ENCODE measurements at places on chromosomes 6 and 20.

DNA sequence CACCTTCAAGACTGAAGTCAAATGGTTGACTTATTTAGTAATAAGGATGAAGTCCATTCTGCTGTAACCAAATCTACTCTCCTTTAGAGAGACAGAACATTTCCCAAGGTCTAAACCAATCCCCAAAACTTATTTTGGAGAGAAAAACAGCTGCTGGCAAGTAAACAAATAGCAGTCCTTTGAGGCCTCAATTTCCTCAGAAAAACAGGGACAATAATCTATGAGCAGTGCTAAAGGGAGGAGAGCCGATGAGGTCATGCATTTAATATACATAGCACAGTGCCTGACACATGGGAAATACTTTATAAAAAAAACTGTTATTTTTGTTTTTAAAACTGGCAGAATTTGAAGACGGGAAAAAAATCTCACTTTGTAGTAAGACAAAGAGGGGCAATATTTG is 526.0 kb downstream of the EPM2A start:
- H3K27me3 ChIP-seq = no peaks in the 10 kb centered on the region
- DNase-seq = no peak
- H3K27ac ChIP-seq = no peak overlapping the region
- H3K4me1 ChIP-seq = no peaks in the 10 kb centered on the region
- H3K36me3 ChIP-seq = no peaks in the 10 kb centered on the region
- no peak overlapping the region for H3K4me3 ChIP-seq

- peaks cover 11% of the 10 kb centered on the region for H3K27me3 ChIP-seq
- peaks cover 26% of the 10 kb centered on the region for H3K4me1 ChIP-seq
- no peak for DNase-seq
- peak overlapping the region; percentile 56 for H3K27ac ChIP-seq
- H3K36me3 ChIP-seq = no peaks in the 10 kb centered on the region
Observed at GRCh38 chr6:168314021-168314420, 5.6 kb downstream of the DACT2 start.

DNA sequence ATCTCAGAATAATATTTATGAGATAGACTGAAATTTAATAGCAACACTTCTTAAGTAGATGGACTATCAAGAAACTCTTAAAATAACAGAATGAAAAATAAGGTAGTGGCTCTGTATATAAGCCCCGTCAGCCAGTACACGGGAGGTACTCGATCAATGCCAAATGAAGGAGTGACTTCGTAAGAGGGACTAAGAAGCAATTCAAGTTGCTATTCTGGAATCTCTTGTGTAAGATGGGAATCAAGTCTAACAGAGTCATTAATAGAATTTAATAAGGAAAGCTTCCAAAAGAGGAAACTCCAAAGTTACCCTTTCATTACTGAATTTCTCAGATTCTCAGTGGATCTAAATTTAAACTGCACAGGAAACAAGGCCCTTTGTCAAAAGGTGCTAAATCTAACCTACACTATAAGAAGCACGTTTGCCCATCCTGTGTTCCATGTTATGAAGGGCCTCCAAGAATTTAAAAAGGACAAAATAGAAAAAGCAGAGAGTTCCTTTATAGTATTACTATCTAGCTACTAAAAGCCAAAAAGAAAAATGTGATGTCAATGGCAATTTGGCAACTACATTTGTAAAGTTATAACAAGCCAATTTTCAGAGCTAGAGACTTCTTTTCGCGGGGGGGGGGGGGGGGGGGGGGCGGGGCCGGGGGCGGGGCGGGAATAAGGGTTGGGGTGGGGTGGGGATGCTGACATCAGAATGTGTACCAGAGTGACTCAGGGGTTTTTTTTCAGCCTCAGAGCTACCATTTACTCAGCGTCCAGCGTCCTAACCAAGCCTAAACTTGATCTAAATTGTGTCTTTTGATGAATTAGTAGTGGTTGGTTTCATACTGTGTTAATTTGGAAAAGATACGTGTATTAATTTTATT is 200.6 kb downstream of the GMPR start:
- H3K27ac ChIP-seq = no peak overlapping the region
- no peaks in the 10 kb centered on the region for H3K36me3 ChIP-seq
- H3K4me1 ChIP-seq = peaks cover 15% of the 10 kb centered on the region
- H3K27me3 ChIP-seq = no peaks in the 10 kb centered on the region

DNA sequence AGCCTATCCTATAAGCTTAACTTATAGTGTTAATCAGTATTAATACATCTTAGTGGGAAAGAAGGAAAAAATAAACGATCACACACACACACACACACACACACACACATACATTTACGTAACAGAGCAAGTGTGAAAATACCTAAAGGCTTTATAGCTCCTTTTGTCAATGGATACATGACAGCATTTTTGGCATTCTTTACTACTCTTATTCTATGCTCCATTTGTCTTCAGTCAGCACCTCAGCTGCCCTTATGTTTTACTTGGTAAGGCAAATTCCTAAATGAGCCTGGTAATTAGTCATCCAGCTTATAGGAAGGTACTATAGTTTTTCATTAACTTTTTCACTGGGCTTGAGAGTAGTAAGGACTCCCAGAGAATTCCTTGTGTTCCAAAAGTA is 25.1 kb upstream of the SLC17A3 start:
- H3K4me1 ChIP-seq = no peaks in the 10 kb centered on the region
- H3K36me3 ChIP-seq = no peaks in the 10 kb centered on the region
- H3K4me3 ChIP-seq = no peak overlapping the region
- no peaks in the 10 kb centered on the region for H3K27me3 ChIP-seq
- no peak overlapping the region for H3K27ac ChIP-seq

DNA sequence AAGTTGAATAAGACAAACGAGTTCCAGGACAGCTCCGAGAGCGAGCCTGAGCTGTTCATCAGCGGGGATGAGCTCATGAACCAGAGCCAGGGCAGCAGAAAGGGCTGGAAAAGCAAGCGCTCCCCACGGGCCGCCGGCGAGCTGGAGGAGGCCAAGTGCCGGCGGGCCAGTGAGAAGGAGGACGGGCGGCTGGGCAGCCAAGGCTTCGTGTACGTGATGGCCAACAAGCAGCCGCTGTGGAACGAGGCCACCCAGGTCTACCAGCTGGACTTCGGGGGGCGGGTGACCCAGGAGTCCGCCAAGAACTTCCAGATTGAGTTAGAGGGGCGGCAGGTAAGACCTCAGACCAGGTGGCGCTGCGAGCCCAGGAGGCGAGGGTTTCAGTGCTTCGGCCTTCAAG is 56.0 kb upstream of the TMEM181 start:
- no peak overlapping the region for H3K4me3 ChIP-seq
- H3K27ac ChIP-seq = no peak overlapping the region
- no peak for DNase-seq
- no peaks in the 10 kb centered on the region for H3K27me3 ChIP-seq
- no peaks in the 10 kb centered on the region for H3K4me1 ChIP-seq

- no peaks in the 10 kb centered on the region for H3K27me3 ChIP-seq
- H3K27ac ChIP-seq = no peak overlapping the region
- peaks cover 18% of the 10 kb centered on the region for H3K4me1 ChIP-seq
- DNase-seq = no peak
- no peaks in the 10 kb centered on the region for H3K36me3 ChIP-seq
Observed at GRCh38 chr20:3728876-3729275, 3.6 kb upstream of the HSPA12B start.

DNA sequence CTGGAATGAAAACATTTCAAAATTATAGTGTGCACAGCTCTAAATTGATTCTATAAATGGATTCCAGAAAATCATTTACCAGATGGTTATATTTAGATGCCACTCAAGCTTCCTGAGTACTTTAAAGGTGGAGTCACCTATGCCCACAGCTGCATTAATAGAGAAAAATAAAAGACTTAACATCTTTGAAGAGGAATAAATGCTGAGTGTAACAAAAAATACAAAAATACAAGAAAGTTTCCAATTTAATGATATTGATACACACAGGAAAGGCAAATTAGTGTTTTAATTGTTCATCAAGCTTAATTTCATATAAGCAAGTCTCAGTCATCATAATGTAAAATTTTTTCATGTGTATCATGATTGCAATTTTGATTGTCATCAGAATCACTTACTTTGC is 89.5 kb upstream of the MANEA start:
- H3K4me1 ChIP-seq = no peaks in the 10 kb centered on the region
- no peaks in the 10 kb centered on the region for H3K27me3 ChIP-seq
- no peak overlapping the region for H3K4me3 ChIP-seq
- H3K27ac ChIP-seq = no peak overlapping the region
- H3K36me3 ChIP-seq = no peaks in the 10 kb centered on the region

- no peaks in the 10 kb centered on the region for H3K36me3 ChIP-seq
- DNase-seq = no peak
- no peak overlapping the region for H3K27ac ChIP-seq
- no peaks in the 10 kb centered on the region for H3K27me3 ChIP-seq
Observed at GRCh38 chr6:22557007-22557406, 12.4 kb upstream of the HDGFL1 start.

GRCh38 chr6:167403427-167403826 is 78.5 kb downstream of the TTLL2 start:
- no peaks in the 10 kb centered on the region for H3K36me3 ChIP-seq
- H3K4me1 ChIP-seq = peaks cover 3% of the 10 kb centered on the region
- peaks cover 43% of the 10 kb centered on the region for H3K27me3 ChIP-seq
- DNase-seq = no peak
- H3K27ac ChIP-seq = no peak overlapping the region
- H3K4me3 ChIP-seq = no peak overlapping the region

- H3K4me3 ChIP-seq = no peak overlapping the region
- H3K36me3 ChIP-seq = no peaks in the 10 kb centered on the region
- H3K27ac ChIP-seq = no peak overlapping the region
- DNase-seq = no peak
Observed at GRCh38 chr6:5968817-5969734, 37.6 kb downstream of the NRN1 start.

- H3K36me3 ChIP-seq = no peaks in the 10 kb centered on the region
- no peak for DNase-seq
- H3K27me3 ChIP-seq = no peaks in the 10 kb centered on the region
- no peaks in the 10 kb centered on the region for H3K4me1 ChIP-seq
- H3K27ac ChIP-seq = no peak overlapping the region
Observed at GRCh38 chr6:113047148-113047547, 700.0 kb downstream of the RFPL4B start.

GRCh38 chr6:6886171-6886885 is 221.4 kb upstream of the RREB1 start:
- H3K27ac ChIP-seq = peak overlapping the region; percentile 87
- H3K36me3 ChIP-seq = no peaks in the 10 kb centered on the region
- H3K4me1 ChIP-seq = peaks cover 50% of the 10 kb centered on the region
- DNase-seq = no peak

DNA sequence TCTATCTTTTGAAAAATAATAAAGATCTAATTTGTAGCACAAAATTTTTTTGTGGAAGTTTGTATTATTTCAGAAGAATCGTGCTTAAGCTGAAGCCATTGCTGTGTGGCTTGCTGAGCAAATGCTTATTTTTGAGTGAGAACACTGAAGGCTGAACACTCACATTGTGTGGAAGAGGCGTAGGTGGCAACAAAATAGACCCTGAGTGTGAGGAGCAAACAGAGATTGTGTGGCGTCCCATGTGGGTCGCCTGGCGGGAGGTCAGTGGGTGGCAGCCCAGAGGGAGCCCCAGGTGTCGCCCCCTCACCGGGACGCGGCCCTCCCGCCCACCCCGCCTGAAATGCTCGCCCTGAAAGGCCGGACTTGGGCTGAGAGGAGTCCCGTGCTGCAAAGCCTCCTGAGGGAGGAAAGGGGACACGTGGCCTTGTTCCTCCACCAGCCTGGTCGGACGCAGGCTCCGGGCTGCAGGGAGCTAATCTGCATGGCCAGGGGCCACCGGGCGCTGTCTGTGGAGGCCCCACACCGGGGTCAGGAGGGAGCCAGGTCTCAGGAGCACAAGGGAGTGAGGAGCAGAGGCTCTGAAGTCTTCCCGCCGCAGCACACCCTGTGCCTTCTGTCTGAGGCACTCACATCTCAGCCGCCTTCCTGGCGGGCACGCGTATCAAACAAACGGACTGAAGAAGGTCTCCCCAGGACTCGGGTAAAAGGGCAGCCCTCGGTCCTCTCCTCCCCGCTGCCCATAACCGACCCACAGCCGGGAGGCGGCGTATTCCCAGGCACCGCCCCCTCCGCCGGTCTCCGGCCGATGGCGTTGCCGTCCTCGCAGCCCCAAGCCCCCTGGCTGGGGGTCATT is 15.9 kb downstream of the DDO start:
- H3K27ac ChIP-seq = no peak overlapping the region
- H3K36me3 ChIP-seq = no peaks in the 10 kb centered on the region

- no peak overlapping the region for H3K27ac ChIP-seq
- no peaks in the 10 kb centered on the region for H3K4me1 ChIP-seq
- H3K27me3 ChIP-seq = no peaks in the 10 kb centered on the region
- no peak overlapping the region for H3K4me3 ChIP-seq
- no peaks in the 10 kb centered on the region for H3K36me3 ChIP-seq
Observed at GRCh38 chr6:122248001-122248669, 151.3 kb upstream of the HSF2 start.

- no peak for DNase-seq
- peaks cover 5% of the 10 kb centered on the region for H3K36me3 ChIP-seq
- H3K4me1 ChIP-seq = peaks cover 20% of the 10 kb centered on the region
Observed at GRCh38 chr6:305371-306206, 13.3 kb downstream of the DUSP22 start.

DNA sequence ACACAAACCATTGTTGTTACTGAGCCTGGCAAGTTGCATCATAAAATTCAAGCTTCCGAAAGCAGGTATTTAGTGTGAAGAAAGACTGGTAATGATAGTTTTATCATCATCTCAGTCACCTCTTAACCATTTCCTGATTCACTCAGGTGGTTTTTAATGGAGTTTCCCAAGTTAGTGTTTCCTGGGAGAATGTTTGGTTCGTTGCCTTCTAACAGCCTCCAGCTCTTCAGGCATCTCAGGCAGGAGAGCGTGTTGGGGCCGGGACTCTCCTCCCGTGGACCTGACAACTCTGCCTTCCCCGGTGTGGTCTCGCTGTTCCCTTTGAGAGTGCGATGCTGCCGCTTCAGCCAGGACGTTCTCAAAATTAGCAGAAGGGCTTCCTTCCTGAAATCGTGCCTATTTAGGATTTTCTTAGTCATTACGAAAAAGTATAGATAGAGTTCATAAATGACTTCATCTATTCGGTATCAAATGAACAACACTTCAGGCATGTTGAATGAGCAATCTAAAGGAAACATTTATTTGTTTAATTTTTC is 105.0 kb upstream of the QKI start:
- H3K27me3 ChIP-seq = no peaks in the 10 kb centered on the region
- no peak overlapping the region for H3K27ac ChIP-seq
- H3K4me1 ChIP-seq = no peaks in the 10 kb centered on the region
- no peak overlapping the region for H3K4me3 ChIP-seq
- H3K36me3 ChIP-seq = no peaks in the 10 kb centered on the region

DNA sequence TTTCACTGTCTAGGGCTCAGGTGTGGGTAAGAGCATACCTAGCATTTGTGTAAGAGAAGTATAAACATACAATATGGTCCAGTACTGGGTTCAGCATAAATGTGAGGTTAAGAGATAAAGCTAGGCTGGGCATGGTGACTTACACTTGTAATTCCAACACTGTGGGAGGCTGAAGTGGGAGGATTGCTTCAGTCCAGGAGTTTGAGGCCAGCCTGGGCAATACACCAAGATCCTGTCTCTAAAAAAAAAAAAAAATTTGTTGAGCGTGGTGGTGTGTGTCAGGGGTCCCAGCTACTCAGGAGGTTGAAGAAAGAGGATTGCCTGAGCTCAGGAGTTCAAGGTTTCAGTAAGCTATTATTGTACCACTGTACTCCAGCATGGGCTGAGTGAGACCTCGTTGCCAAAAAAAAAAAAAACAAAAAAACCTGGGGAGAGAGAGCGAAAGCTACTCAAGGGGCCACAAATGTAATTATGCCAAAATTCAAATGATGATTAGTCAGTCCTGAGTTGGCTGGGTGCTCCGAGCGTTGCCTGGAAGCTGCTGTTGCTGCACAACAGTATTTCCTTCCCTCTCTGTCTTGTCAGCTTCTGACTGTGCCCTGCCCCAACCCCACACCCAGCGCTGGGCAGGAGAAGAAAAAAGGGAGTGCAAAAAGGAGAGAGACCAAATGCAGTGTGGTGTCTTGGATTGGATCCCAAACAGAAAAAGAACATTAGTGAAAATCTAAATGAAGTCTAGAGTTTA is 24.0 kb downstream of the CMTR1 start:
- H3K4me1 ChIP-seq = peaks cover 6% of the 10 kb centered on the region
- no peak overlapping the region for H3K4me3 ChIP-seq
- no peak for DNase-seq
- H3K36me3 ChIP-seq = peaks cover 69% of the 10 kb centered on the region

Data from suprapubic skin (tissue), 4 donors.